ENCODE measurements at places on chromosomes 12 and 14.
A peak's percentile ranks its signal among the peaks of the same experiment; 100 is the strongest.

GRCh38 chr14:21940887-21941856 lies 267.6 kb upstream of the OR4E1 start:
- DNase-seq = peak; percentile 74

GRCh38 chr12:29574500-29574899 lies 77.0 kb upstream of the OVCH1 start:
- DNase-seq = no peak

DNA sequence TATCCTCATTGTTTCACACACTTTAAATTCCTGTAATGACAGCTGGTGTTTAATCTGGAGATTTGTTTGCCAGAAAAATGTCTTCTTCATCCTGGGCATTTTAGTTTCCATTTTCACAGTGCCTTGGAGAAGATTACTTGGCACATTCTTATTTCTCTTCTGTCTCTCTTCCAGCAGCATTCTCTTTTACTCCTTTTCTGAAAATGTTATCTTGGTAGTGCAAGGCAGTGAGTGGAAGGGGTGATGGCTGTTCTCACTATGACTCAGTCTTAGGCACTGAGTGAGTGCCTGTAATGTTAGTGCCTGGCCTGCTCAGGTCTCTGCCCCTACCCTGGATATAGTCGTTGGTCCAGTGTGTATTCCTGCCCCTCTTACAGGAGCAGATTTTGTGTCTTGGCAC lies 13.1 kb downstream of the CLECL1 start:
- DNase-seq = no peak

DNA sequence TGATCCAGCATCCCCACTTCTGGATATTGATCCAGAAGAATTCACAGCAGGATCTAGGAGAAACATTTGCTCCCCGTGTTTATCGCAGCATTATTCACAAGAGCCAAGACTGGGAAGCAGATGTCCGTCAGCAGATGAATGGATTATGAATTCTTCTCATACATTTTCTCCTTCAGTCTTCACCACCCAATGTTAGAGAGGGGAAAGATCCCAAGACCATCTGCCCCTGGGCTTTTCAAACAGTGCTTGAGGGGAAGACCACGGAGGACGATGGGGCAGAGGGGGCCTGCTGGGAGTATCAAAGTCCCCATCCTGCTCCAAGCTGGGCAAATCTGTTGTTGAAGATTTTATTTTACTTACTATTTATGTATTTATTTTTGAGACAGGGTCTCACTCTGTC lies 41.1 kb downstream of the SERPINA3 start:
- DNase-seq = no peak

GRCh38 chr12:98332642-98333041 lies 182.7 kb upstream of the TMPO start:
- DNase-seq = no peak

DNA sequence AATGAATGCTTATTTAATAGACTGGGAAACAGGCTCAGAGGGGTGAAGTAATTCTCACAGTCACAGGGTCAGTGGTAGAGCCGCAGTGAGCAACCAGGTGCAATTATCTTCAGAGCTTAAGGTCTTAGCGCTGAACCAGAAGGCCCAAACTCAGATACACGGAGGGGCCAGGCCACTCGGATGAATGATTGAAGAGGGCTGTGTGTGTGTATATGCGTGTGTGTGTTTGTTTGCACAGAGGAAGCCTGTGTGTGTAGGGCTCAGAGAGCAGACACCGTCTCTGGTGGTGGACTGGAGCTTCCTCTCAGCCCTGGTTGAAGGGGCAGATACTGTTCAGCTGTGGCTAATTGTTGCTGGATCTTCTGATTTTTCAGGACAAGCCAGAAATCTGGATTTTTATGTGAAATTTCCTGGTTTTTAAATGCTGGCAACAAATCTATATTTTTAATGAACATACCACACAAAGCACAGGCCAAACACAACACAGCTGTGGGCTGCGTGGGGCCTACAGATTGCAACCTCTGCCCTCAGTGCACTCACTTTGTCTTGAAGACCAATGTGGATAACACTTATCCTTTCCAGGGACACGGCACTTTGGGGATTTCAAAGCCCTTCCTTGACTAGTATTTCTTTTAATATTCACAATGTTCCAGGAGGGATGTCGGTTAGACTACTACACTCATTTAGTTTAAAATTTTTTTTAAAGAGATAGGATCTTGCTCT lies 94.5 kb upstream of the NRXN3 start:
- DNase-seq = no peak

DNA sequence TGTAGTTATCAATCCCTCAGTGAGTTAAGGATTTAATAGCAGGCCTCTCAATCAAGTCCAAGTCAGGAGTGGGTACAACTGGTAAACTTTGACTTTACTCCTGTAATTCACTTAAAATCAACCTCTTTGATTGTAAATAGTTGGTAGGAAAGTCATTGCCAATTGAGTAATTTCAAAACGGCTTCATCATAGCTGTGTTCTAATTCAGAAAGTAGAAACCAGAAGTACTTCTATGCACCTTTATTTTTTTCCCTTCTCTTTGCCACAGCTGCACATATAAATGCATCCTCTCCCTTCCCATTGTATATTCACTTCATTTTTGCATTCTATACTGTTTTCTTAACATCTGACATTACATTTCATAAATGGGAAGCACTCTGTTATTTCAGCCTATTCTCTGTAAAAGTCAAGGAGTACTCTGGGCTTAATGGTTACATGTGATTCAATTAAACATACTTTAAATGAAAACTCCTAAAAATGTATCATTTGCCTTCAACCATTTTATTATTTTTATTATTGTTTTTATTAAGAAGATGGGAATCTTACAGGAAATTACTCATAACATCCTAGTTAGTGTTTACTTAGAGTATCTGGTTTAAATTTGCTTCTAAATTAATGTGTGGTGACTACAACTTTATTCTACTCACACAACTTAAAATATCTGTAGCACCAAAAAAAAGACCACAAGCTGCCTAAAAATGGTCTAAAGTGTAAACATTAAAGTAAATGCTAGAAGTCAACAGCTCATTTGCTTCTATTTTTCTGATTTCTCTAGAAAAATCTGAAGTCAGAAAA lies 171.2 kb downstream of the CEP128 start:
- no peak for DNase-seq

DNA sequence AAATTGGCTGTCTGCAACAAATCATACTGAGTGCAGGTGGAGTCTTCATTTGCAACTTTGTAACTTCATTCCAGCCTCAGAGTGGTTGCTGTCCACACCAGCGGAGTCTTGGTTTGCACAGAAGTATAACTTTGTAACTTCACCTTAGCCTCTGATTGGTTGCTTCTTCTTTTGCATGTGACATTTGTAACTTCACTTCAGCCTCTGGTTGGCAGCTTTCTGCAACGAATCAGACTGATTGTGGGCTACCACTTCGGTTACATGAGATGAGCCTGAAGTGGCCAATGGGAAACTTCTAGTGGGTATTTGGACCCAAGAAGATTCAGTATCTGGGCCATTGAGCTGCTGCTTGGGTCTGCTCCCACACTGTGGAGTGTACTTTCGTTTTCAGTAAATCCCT lies 17.8 kb downstream of the RASSF8 start:
- DNase-seq = no peak

- no peak for DNase-seq
Measured at GRCh38 chr12:89593233-89593632, 67.4 kb upstream of the POC1B start.

GRCh38 chr14:65117769-65118745 lies 15.7 kb upstream of the MAX start:
- no peak for DNase-seq

- no peak for DNase-seq
Measured at GRCh38 chr12:113857371-113857770, 108.8 kb downstream of the RBM19 start.

DNA sequence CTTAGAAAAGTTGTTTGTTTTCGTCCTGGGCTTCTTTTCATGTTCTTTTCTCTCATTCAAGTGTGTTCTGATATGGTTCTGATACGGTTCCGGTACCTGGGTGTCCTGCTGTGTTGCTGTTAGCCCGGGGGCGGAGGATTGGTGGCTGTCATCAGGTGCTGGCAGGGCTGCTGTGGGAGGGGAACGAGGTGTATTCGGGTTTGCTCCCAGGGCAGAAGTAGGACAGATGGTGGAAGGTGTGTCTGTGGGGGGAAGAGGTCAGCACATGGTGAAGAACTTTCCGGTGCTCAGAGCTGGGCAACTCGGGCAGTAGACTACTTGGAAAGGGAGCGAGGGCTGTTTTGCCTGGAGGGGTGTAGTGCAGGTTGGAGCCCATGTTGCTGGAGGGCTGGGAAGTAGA lies 70.2 kb downstream of the SLC25A47 start:
- DNase-seq = no peak

Measured in Karpas-422 (cell line).